Stimulated activated CD8-positive, alpha-beta memory T cell treated with anti-CD3 and anti-CD28 coated beads, Interleukin-7, amount 100 ng/mL, for 48 hours (primary cell): ENCODE measurements at places on chromosomes 3 and 15.

- DNase-seq: no peak
These were observed 244.1 kb upstream of the TBL1XR1 start for GRCh38 chr3:177441276-177441812.

DNA sequence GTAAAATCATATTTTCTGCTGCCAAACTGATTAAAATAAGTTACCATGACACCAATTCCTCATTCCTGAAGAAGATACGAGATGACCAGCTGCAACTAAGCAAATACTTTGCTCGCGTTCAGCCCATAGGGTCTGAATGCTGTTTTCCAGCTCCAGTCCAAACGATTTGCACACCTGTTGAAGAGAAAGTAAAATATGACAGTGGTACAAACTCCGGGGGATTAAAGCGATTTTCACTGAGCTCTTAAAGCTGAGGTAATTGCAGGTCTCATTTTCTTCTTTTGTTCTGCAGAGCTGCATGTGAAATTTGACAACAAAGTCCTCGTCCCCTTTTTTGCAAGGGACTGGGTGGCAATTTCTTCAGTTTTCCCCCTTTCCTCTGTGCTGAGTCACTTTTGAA, 118.4 kb downstream of the NR2F2 start:
- no peak for DNase-seq

DNA sequence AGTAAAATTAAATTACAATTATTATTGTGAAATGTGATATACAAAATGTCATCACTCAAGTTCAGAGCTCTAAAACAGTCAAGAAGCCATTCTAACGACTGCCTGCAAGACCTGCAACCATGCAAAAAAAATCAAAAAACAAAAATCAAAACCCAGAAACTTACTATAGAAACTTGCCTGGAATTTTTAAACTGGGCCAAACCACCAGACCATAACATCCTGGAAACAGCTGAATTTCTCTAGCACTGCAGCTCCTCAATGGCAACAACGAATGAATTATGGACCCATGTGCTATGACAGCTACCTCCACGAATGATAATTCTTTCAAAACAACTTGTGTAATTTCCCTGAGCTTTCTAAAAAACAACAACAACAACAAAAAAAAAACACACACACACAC, 130.0 kb upstream of the KCNMB2 start:
- no peak for DNase-seq

- DNase-seq: no peak
These were observed 24.6 kb downstream of the SLC28A1 start for GRCh38 chr15:84909029-84909428.

DNA sequence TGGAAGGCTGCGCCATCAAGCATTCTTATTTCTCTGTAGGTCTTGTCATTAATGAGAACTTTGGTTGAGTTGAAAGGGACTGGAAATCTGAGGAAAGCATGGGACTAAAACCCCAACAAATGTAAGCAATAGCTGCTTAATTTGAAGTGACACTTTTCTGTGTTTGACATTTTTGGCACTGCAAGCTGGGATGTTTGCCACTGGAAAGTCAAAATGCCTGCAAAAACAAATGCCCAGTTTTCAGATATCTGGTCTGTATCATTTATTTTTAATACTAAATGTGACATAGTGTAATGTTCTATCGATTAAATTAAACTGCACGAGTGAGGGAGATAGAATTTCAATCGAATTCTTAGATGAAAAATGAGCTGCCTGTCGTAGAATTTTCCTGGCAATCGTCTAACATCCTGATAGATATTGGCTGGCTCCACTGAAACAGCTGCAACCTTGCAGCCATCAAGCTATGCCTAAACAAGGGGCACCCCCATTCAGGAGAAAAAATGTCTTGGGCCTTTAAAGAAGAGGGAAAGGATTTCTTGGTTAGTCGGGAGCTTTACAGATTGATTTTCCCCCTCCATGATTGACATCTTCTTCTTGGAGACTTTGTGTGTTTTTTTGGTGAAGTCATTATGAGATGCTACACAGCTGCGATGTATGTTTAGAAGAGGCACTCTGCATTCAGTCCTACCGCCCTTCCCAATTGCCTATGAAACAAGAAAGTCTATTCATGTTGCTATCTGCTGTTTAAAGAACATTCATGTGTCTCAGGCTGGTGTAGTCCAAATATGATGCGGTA, 316.7 kb upstream of the TBL1XR1 start:
- no peak for DNase-seq

DNA sequence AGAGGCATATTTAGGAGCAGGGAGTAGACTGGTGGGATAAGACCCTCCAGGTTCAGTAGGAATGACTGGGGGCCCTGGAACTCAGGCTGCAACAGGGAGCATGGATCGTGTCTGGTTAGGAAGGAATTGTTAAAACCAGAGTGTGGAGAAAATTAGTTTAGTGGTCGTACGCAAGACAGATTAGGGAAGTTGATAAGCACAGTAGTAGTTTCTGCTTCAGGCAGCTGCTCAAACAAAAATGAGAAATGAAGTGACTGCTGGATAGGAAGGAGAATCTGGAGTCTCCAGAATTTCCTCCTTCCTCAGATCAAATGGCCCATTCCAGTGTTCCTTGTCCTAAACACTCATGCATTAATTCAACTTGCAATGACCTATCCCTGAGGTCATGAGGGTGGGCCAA, 11.2 kb downstream of the MYD88 start:
- DNase-seq: no peak

DNA sequence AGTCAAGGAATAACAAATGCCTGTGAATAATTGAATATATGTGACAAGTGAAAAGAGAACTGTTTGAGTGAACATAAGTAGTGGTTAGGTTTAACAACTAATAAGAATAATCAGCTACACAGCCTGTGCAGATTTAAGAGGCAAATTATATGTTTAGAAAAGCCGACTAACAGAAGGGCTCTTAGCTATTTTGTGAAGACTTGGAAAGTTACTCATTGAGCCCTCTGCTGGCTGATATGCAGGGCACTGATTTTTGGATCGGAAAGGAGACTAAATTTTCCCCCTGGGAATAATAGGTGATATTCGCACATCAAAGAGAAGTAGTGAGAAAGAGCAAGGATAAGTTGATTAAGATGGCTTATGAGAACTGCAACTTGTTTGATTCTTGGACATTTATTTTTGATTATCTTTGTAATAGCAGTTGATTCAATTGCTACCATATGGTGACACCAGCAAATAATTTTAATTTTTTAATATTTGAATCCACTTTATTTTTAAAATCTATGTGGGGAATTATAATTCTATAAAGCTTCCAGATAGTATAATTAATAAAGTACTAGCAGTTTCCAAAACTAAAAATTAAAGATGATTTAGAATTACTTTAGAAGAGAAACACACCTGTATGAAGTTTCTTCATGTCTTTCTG, 156.2 kb downstream of the NLGN1 start:
- DNase-seq: no peak

- DNase-seq: no peak
These were observed 54.0 kb downstream of the KCNAB1 start for GRCh38 chr3:156174229-156174847.
